Thoracic aorta (tissue), 2 donors: ENCODE measurements at places on chromosomes 7 and 10.

GRCh38 chr10:77264107-77264506 is 373.5 kb downstream of the KCNMA1 start:
- no peak for DNase-seq

- no peak for DNase-seq
Measured at GRCh38 chr7:47320296-47320695, 261.6 kb downstream of the TNS3 start.

GRCh38 chr7:91264924-91265681 is 870 bp downstream of the FZD1 start:
- DNase-seq: no peak

- DNase-seq: no peak
Measured at GRCh38 chr7:2048531-2048930, 184.2 kb downstream of the MAD1L1 start.

DNA sequence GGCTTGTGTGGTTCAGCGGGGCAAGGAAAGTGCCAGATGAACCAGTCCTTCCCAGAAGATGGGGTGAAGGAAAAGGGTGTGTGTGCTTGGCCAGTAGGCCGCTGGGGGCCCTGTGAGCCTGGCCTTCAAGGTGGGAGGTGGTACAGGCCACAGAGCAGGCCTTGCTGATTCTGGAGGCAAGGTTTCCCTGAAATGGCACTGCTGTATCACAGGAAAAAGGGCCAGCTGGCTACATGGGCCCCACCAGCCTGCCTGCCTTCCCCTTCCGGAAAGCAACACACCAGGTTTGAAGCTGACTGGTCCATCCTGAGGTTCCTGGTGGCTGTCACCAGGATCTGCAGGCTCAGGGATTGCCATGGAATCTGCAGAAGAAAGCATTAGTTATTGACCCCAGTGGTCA is 12.5 kb downstream of the MMRN2 start:
- DNase-seq: no peak

GRCh38 chr10:101646364-101646763 is 48.6 kb downstream of the FBXW4 start:
- no peak for DNase-seq

- DNase-seq: no peak
Measured at GRCh38 chr7:13240349-13240748, 552.9 kb downstream of the ARL4A start.

DNA sequence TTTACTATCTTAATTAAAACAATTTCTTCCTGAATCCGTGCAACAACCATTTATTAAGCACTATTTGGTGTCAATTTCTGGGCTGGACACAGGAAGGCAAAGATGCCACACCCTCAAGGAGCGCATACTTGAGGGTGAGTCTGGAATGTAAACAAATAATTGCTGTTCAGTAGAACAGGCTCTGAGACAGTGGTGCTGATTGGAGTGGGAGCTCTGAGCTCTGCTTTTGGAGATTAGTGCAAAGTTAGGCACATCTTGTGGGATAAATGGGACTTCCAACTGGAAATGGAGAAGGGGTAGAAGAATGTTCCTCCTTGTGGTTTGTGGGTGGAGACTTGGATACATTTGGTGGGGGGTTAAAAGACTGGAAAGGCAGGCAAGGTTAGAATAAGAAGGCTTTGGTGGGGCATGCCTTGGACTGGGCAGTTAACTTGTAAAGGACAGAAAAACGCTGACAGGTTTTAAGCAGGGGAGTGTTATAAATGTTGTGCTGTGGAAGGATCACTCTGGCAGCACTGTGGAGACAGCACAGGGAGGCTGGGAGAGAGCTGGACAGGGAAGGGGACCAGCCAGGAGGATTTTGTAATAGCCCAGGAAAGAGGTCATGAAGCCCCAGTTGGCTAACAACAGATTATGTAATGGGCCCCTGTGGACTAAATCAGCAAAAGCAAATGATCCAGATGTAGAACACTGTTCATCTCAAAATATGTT is 80.7 kb downstream of the ZNF365 start:
- no peak for DNase-seq

DNA sequence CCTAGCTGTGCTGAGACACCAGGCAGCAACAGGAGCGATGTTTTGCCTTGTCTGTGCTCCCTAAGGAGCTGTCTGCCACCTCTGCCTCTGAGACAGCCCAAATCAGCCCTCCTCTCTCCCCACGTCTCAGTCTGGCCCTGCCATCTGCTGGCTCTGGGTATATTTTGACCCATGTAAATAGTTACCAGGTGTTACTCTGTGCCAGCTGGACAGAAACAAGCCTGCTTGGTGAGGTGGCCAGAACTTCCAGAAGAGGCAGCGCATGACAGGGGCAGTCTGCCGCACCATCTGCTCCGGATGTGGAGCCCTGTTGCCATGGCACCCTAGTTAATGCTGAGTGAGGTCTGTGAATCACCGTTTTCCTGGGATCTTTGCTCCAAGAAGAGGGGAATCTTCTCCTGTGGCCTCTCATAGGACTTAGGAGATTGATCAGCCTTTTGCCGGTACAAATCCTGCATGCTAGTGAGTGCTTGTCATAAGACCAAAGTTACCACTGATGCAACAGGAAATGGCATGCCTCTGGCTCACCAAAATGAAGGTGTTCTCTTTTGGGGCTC is 31.8 kb downstream of the GSTO2 start:
- DNase-seq: peak; percentile 91

GRCh38 chr10:74117738-74118137 is 32.9 kb downstream of the AP3M1 start:
- DNase-seq: no peak
